ENCODE measurements at places on chromosomes 4 and X.

DNA sequence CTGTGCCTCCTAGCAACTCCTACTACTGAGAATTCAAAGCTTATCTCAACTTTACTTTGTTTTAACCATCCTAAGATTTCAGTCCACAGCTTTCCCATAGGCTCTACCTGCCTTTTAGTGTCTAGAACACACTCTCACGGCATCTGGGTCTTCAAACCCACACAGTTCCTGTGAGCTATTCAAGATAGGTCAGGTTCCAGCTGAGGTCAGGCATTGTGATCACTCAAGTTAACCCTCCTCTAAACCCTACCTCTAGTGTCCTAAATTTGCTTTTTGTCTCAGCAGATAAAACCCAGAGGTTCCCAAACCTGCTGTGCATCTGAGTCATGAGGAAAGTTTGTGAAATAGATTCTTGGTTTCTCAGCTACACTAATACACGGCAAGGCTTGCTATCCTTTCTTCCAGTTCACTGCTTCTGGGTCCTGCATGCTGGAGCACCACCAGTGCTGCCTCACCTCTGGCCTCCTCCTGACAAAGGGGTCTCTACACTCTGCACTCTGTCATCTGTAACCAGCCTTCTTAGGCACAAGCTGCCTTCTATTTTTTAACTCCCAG lies 324.6 kb upstream of the MAGEB2 start:
- no peak for DNase-seq

GRCh38 chr4:71259911-71260331 lies 78.9 kb upstream of the SLC4A4 start:
- no peak for DNase-seq

GRCh38 chr4:8874896-8875680 lies 3.4 kb upstream of the HMX1 start:
- DNase-seq, result peak; percentile 24

DNA sequence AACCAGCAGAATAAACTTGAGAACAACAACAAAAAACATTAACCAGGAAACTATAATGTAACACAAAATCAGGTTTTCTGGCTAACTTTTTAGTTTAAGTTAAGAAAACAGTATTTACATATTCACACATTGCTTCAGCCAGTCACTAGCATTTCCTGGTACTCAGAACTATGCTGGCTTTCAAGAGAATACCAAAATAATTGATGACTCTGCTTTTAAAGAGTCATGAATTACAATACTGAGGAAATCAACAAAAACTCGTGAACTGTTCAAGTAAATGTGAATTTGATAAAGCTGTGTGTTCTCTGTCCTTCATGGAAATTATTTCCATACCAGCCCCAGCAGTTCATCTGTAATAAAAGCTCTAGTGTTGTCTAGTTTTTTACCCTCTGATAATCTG lies 27.4 kb downstream of the PRSS12 start:
- no peak for DNase-seq

DNA sequence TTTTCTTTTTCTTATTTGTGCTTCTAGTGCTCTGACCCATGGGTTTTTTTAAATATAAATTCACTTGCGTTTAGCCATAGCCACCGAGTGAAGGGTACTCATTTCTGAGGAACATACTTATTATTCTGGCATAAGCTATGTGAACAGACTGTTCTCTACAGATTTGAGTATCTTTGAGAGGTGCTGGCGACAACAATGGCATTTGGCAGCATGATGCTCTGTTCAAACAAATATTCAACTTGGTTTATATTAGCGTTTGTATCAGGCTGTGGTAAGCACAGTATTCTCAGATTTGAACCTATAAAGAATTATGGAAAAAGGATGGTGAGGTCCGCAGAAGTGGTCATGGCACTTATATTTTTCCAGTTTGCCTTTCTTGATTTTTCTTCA lies 108.7 kb upstream of the LIMCH1 start:
- no peak for DNase-seq

DNA sequence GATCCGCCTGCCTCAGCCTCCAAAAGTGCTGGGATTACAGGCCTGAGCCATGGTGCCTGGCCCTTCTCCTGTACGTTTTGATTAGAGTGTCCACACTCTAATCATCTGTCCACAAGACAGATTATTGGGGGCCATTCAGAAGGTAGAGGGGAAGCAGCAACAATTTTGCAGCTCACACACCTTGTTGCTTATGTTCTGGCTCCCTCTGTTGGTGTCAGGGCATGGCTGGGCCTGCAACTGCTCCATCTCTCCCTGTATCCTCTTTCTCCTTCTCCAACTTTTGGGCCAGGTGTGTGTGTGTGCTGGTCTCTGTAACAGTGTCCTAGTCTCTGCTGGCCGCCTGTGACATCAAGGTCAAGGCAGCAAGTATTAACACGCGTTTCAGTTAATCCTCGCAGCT lies 125.5 kb upstream of the MBNL3 start:
- no peak for DNase-seq

- DNase-seq, result no peak
Observed at GRCh38 chr4:186449954-186450353, 105.4 kb downstream of the MTNR1A start.

- DNase-seq, result no peak
Observed at GRCh38 chr4:10741961-10742699, 57.6 kb upstream of the CLNK start.

Data from germinal center (tissue), 1 donor.